Stimulated activated CD4-positive, alpha-beta T cell treated with anti-CD3 and anti-CD28 coated beads, Interleukin-4, amount 100 ng/mL, for 1 hour (primary cell): ENCODE measurements at places on chromosomes 3 and 15.

- no peak for DNase-seq
Measured at GRCh38 chr3:17302774-17303173, 418.0 kb downstream of the PLCL2 start.

DNA sequence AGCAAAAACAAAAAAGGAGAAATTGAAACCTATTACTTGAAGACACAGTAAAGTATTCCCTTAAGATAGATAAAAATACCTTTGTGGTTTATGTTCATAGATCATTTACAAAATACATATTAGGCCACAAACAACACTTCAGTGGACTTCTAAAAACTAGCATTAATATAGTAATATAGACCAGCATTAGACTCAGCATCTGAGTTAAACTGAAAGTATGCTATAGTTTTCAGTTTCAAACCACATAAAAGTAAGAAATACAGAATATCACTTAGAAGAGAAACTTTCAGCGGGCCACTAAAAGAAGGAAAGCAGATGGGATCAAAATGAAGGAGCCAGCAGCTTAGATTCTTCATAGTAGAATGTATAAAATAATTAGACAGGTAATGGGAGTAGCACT is 86.6 kb downstream of the MSL2 start:
- no peak for DNase-seq

DNA sequence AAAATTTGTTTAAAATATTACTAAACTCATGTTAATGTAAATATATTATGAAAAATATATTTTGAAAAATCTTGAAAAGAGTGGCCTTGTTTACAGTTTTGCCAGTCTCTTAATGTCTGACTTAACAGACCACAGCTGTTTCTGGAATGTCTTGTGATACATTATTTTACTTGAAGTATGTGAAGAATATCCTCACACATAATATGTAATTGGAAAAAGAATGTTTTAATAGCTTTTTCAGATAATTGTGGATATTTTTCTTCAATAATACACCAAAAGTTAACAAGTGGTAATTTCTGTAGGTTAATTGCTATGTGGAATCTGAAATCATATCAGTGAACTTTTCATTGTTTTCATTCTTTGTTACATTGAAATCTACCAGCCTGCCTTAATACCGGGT is 101.3 kb downstream of the UBE2E2 start:
- no peak for DNase-seq

GRCh38 chr3:126891791-126892190 is 91.1 kb upstream of the PLXNA1 start:
- DNase-seq: no peak

GRCh38 chr3:76908156-76908555 is 131.7 kb upstream of the ROBO2 start:
- DNase-seq: no peak

- DNase-seq: no peak
Measured at GRCh38 chr3:39519554-39520288, 52.2 kb downstream of the MOBP start.

DNA sequence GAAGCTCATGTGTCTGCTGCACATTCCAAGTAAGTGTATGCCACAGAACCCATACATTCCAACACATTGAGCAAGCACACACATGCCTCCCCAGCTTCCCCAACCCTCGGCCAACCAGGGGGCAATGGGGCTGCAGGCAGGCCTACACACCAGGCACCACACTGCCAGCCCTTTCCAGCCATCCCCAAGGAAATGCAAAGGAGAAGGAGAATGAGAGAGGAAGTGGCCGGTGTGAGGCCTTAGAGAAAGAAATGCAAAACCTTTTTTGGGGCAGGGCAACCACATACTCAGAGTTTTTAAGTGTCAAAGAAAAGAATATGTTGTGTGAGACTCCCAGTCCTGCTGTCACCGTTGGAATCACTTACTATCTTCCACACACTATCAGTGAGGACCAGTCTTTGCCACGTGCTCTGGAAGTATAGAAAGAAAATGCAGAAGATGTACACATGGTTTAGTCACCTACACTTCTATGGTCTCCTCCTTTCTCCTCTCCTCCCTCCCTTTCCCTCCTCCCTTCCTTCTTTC is 11.1 kb downstream of the IGF2BP2 start:
- no peak for DNase-seq

DNA sequence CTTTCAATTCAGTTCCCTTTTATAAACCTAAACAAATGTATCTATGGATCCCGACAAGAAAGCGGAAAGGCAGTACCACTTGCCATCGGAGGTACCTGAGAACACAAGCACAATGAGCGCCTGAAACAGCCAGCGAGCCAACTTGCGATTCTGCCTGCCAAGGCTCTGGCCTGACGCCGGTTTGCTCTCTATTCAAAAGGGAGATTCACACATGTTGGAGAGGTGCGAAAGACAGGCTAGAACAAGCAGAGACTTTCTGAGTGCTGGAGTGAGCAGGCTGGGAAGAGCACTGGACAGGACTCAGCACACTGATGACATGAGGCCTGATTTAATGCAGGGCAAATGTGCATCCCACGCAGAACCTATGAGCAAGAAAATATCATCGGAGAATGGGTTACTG is 17.7 kb upstream of the PRR23E start:
- DNase-seq: no peak

DNA sequence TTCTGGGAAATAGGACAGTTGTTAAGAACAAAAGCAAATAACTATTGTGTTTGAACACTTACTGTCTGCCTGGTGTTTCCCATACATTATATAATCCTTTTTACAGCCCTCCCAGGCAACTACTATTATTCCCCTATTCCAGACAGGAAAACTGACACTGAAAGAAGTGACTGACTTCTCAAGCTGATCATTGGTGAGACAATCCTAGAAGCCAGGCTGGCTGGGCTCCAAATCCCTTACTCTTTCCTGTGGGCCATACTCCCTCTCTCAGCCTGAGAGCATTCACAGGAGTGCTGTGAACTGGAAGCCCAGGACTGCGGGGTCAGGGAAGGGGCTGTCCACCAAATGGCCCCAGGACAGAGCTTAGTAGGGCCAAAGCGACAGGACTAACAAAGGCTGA is 39.2 kb upstream of the PDE8A start:
- DNase-seq: no peak

DNA sequence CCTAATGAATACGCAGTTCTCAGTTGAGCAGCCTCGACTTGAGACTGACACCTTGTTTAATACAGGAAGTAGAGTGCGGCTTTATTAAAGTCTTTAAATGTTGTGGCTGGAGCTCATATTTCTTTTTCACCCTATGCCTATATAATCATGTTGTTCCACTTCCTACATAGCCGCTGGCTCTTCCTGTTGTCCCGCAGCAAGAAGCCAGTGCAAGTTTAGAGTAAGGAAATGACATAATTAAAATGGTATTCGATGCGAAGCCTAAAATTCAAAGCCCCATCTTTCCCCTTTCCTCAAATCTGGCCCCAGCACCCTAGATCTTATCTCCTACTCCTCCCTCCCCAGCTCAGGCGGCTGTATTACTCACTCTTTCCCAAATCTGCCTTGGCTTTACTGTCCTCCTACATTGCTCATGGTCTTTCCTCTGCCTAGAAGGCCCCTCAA is 7.5 kb upstream of the PHLDB2 start:
- DNase-seq: no peak

GRCh38 chr3:151856641-151857040 is 16.8 kb upstream of the SUCNR1 start:
- DNase-seq: no peak
